ENCODE measurements at places on chromosomes 1 and 21.

- no peak for DNase-seq
Observed at GRCh38 chr1:65317866-65318653, 8.7 kb downstream of the DNAJC6 start.

- no peak for DNase-seq
Observed at GRCh38 chr1:17895401-17895800, 140.3 kb downstream of the ACTL8 start.

GRCh38 chr1:66237722-66238479 is 296.1 kb upstream of the SGIP1 start:
- DNase-seq: no peak

GRCh38 chr1:27356619-27357280 is 10.0 kb downstream of the MAP3K6 start:
- DNase-seq: no peak

- DNase-seq: no peak
Observed at GRCh38 chr1:41659903-41660302, 175.4 kb upstream of the EDN2 start.

- no peak for DNase-seq
Observed at GRCh38 chr21:29219165-29219770, 79.5 kb upstream of the BACH1 start.

DNA sequence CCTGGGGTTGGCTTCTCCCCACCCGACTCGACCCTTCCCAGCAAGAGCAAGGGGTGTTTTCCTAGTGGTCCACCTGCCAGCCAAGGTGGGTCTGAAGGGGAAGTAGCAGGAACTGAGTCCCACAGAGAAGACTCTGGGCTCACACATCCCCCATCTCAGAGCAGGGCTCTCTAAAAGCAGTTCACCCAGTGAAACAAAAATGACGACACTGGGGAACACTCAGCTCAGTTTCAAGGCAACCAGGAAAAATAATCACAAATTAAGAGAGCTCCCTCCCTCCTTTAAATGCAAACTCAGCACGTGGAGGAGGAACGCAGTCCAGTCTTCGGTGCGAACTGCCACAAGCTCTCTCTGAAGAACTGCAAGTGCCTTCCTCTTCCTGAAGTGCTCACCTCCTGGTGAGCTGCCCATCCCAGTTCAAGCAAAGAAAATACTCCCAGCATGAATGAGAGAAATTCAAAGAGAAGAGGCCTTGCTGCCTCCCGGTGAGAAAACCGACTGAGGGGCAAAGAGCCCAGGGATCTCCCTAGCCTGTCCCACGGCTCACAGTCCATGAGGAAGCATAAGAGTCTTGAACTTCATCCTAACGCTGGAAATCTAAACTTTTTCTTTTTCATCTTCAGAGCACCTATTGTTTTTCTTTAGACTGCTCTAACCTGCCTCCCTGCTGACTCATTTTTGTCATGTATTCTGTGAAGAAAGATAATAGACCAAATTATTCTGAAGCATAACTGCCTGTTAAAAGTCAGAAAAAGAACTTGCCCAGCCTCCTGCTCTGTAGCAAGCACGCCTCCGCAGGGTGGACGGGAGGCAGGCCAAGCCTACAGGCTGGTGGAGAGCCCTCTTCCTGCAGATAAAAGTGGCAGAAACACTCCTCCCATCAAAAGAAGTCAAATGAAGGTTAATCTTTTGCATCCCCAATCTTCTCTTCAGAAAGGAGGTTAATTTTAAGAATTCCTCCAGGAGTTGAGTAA is 281.4 kb downstream of the HHIPL2 start:
- no peak for DNase-seq

GRCh38 chr1:151606384-151606783 is 5.5 kb upstream of the SNX27 start:
- DNase-seq: no peak

- DNase-seq: no peak
Observed at GRCh38 chr1:96955307-96956012, 233.9 kb downstream of the PTBP2 start.

GRCh38 chr1:6009120-6010040 is 17.2 kb upstream of the NPHP4 start:
- DNase-seq: no peak

DNA sequence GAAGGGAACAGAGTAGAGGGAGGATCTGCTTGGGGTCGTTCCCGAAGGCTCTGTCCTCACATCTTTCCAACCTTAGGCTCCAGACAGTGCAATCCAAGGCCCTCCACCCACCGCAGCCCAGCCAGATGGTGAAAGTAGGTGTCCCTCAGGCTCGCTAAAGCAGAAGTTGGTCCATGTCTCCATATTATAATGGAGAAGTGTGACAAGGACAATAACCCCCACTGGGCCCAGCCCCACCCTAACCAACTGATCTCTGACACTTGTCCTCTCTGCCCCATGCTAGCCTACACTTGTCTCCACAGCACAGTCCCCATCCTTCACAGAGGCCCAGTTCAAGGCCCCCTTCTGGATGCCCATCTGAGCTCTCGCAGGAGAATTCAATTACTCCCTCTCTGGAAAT is 48.7 kb downstream of the DMAP1 start:
- DNase-seq: no peak

- no peak for DNase-seq
Observed at GRCh38 chr1:159895286-159895685, 4.7 kb downstream of the CFAP45 start.

DNA sequence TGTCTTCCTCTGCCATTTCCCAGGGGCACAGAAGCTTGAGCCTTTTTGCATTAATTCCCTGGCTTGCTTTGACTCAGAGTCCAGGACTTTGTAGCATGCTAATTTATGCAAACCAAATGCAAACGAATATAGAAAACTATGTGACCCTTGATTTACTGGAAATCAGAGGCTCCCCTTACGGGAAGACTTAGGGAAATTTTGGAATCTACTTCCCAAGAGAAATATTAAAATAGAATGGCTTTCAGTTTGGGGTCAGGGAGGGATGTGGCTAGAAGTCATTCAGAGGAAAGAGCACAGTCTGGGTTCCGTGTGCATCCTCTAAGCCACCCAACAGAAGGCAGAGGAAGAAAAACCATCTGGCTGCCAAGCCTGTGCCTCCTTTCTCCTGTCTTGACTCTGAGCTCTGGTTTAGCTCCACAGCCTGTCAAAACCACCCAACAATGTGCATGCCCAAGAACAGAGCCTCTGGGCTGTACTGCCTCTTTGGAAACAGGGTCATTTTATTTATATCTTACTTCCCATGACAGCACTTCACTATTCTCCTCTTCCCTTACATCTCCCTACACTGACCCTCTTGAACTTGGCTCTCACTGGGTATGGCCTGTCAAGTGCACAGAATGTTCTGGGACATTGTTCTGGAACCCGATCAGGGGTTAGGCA is 30.1 kb downstream of the ATF3 start:
- peak; percentile 96 for DNase-seq

GRCh38 chr1:5769146-5769545 is 223.1 kb downstream of the NPHP4 start:
- no peak for DNase-seq

DNA sequence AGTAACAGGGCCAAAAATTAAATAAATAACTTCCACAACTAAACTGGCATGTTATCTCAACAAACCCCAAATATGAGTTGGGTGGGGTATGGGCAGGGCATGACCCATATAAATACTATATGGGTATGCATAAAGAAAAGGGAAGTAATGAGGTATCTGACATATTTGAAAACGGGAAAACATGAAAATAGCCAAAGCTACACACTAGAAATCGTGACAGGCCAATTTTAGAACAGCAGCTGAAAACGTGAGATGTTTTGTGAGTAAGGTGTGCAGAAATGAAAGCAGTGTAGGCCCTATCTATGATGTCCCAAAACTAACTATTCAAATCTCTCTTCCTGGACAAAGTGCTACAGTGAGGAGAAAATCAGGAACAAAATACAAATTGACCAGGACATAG is 537.9 kb upstream of the NR5A2 start:
- no peak for DNase-seq

DNA sequence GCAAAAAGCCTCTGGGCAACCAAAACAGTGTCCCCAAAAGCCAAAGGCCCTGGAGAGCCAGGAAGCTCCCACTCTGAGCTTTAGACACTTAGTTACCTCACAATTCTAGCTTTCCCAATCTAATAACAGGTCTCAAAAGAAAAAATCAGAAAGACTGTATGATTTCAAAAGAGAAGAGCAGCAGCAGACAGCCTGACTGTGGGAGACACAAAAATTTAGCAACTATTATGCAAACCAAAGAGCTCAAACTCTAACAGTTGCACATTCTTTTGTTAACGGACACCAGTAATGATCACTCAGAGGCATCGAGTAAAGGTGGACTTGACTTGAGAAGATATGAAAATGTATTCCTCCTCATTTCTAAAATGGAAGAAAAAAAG is 160.1 kb downstream of the SLC45A1 start:
- DNase-seq: no peak

DNA sequence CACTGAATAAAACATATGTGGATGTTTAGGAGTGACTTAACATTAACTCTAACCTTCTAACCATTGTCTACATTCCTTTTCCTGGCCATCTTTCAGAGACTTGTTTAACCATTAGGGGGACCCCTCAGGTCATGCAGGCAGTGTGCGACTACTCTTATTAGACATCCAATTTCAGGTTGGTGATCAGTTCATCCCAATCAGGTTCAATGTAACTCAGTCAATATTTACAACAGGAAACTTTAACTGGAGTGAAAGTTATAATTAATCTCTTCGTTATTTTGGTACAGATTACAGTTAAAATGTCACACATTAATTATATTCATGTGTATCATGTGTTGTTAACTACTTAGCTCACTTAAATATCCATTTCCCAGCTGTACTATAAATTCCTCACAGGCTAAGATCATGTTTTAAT is 68.8 kb upstream of the RGS1 start:
- no peak for DNase-seq

- no peak for DNase-seq
Observed at GRCh38 chr1:224864006-224864405, 65.5 kb upstream of the DNAH14 start.

- no peak for DNase-seq
Observed at GRCh38 chr1:218878369-218878768, 295.3 kb upstream of the LYPLAL1 start.

- DNase-seq: no peak
Observed at GRCh38 chr1:59141267-59141863, 155.5 kb upstream of the FGGY start.

- DNase-seq: no peak
Observed at GRCh38 chr1:161161652-161162051, 2.4 kb downstream of the USP21 start.

- no peak for DNase-seq
Observed at GRCh38 chr21:38660333-38661196, 145.2 kb upstream of the ETS2 start.

GRCh38 chr1:153805042-153805745 is 30.0 kb downstream of the SLC27A3 start:
- DNase-seq: no peak

DNA sequence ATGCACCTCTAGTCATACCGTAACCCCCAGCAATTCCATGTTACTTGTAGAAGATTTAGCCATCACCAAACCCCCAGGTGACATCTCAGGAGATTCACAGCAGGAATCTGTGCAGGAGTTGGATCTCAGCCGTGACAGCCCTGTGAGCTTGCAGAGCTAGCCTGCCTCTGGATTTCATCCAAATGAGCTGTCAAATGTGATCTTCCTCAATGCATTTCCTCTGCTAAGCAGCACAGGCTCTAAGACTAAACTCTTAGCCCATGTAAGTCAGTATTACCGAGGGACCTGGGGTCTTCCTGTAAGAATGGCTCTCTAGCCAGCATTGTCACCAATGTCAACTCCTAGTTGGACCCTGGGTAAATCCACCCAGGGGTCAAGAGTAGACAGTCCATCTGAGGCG is 41.7 kb downstream of the UMODL1 start:
- DNase-seq: no peak

GRCh38 chr1:169853341-169853740 is 40.4 kb downstream of the SCYL3 start:
- no peak for DNase-seq

DNA sequence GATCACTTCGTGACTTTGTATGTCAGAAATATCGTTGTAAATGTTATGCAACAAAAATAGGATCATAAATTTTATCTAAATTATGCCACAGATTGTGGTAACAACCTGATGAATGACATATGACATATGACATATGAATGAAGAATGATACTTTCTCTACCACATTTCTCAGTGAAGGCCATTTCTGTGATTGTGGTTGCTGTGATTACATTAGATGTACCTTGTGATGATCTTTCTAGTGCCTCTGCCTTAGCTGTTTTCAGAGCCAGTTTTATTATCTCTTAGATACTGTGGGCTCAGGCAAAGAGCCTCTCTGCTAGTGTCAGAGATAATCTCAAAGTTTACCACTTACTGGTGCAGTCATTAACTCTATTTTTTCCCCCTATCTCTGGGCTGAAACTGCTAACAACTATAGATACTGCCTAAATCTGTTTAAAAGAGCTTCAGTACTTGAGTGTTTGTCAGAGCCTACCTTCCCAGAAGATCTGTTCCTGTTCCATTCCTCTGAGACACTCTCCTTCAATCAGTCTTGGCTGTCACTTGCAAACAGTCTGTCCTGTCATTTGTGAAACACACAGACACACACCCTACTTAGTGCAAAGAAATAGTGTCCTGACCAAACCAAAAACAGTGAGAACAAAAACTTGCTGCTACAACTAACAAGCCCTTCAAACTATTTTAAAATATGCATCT is 55.5 kb downstream of the HMCN1 start:
- no peak for DNase-seq

DNA sequence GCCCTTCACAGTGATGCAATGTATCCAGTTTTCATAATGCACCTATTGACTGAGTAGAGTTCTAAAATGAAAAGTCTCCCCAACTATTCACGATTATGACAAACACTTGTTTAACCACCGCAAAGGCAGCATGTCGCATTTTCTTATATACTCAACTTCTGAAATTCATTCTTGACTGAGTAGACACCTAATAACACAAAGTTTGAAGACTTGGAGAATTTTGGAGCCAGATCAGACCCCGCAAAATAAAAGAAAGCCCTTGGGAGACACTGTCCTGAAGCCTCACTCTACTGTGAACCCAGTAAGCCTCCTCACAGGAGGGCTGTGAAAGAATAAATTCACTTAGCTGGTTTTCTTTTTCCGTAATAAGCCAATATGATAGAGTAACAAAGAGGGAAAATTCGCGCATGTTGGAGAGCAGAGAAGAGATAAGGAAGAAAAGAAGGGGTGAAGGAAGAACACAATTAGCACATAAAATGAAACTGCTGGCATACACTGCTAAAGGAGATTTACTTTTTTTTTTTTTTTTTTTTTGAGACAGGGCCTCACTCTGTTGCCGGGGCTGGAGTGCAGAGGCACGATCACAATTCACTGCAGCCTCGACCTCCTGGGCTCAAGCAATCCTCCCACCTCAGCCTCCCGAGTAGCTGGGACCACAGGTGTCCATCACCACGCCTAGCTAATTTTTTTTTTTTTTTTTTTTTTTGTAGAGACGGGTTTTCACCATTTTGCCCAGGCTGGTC is 492 bp upstream of the COLGALT2 start:
- no peak for DNase-seq

- peak; percentile 93 for DNase-seq
Observed at GRCh38 chr1:205965036-205965884, 22.0 kb upstream of the SLC26A9 start.

- peak; percentile 26 for DNase-seq
Observed at GRCh38 chr1:180188091-180188506, 33.4 kb downstream of the QSOX1 start.

GRCh38 chr1:246790364-246790763 is 66.2 kb downstream of the SCCPDH start:
- DNase-seq: no peak

Data from NCI-H1048 (cell line).